H1 (cell line): ENCODE measurements at places on chromosomes 16 and 17.

GRCh38 chr17:66540131-66540781, 237.8 kb downstream of the PRKCA start:
- peak; percentile 59 for DNase-seq

DNA sequence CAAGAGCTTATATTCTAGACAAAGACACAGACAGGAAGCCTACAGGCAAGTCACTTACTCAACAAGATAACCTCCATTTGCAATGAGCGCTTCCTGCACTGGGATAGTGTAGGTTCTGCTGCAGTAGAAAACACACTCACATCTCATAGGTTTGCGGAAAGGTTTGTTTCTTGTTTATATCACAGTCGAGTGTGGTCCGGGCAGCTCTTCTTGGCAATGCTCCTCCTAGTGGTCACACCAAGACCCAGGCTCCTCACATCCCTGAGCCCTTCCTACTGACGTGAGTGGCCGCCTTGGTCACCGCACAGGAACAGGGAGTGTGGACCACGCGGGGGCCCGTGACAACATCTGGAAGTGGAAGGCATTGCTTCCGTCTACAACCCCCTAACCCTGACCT, 48.0 kb upstream of the RBFOX3 start:
- DNase-seq, result peak; percentile 64

DNA sequence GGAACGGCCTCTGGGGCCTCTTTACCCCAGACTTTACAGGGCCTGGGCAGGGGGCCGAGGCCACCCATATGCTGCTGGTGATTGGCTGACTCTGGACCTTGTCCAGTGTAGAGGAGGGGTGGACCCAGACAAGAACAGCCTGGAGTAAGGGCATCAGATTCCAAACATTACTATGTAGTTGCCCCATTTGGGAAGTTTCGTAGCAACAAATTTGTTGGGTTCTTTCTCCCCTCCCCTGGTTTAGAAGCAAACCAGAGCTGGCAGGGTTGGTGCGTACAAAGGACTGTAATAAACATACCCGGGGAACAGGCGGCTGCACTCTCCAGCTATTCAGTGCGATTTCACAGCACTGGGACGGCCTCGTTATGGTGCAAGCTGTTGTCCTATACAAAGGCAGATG, 145.5 kb downstream of the NTN1 start:
- DNase-seq, result no peak

- DNase-seq, result no peak
Measured at GRCh38 chr17:40346765-40347158, 17.8 kb downstream of the GJD3 start.

DNA sequence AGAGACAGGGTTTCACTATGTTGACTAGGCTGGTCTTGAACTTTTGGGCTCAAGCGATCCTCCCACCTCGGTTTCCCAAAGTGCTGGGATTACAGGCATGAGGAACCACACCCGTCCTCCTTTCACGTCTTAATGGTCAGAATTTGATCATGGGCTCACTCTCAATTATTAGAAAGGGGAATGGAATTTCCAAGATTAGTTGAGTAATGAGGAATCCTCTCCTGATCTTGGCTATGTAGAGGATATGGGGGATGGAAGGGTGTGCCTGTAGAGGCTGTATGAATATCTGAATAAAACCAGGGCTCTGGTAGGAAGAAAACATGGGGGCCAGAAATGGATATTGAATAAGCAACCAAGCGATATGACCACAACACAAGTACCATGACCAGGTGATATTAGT, 25.9 kb upstream of the SMURF2 start:
- no peak for DNase-seq

DNA sequence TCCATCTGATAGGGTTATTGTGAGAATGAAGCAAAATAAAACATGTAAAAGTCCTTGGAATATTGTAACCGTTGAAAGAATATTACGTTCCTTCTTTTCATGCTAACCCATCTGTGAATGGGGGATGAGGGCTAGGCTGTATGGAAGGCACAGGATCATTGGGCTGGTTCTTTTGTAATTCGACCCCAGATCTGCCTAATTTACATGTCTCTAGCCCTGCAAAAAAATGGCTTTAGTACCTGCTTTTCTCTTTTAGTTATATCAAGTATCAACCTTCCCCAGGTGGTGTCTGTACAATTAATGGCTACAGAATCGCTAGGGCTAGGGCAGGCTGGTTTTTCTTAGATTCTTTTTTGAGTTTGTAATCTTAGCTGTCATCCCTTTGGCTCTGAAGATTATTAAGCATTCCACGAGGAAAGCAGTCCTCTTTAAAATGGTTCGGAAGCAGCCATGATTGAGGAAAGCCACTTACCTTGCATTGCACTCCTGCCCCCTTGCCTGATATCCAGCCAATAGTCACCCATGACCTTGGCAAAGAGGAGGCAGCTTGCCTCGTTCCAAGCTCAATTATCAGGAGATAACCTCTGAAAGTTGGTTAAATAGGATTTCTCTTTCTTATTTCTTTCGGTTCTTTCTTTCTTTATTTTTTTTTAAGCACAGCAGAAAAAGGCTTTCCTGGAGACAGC, 153.9 kb upstream of the ZKSCAN2 start:
- no peak for DNase-seq

DNA sequence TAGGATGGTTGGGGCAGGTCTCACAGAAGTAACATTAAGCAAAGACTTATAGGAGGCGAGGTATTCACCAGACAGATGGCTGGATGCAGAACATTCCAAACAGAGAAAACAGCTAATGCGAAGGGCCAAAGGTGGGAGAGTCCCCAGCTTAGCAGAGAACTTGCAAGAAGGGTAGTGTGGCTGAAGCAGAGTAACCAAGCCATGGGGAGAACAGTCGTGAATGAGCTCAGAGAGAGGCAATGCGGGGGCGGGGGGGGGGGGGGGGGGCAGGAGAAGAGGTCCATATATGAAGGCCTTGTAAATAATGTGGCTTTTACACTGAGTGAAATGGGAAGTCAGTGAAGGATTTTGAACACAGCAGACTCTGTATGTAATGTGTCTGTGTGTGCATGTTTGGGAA, 81.3 kb downstream of the SMG6 start:
- no peak for DNase-seq

DNA sequence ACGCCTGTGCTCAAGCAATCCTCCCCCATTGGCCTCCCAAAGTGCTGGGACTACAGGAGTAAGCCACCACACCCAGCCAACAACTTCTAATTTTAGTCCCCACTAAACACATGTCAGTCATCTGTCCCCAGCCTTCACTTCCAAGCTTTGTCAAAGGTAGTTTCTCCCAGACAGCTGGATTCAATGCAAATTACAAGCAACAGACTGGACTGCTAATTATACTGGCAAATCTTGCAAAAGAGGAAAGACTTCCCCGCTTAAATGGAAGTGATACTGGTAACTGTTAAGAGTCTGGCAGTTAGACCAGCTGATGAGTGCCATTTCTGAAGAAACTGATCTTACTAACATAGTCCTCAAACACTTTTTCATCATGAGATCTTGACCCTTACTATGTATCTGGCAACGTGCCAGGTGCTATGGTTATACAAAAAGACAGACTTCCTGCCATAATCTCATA, 8.2 kb upstream of the GGA2 start:
- DNase-seq, result no peak

DNA sequence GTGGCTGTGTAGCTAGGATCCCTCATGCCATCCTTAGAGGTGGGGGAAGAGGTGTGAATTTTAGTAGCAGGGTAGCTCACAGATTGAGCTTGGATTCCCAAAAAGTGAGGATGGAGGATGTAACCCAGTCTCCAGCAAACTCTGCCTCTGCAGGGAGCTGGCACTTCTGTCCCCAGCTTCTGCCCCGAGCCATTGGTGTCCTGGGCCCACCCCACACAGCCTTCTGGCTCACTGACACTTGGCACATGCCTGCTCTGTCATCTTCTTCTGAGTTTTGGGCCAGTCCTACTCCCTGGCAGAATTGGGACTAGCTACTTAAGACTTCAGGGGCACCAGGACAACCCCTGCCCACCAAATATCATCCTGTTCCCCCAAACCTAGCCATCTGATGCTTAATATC, 2.3 kb downstream of the CACNG5 start:
- DNase-seq, result no peak

- DNase-seq, result no peak
Measured at GRCh38 chr16:13554005-13554404, 365.9 kb upstream of the ERCC4 start.

- DNase-seq, result no peak
Measured at GRCh38 chr16:27316038-27316680, 2.4 kb downstream of the IL4R start.

GRCh38 chr16:73565263-73565662, 517.3 kb upstream of the ZFHX3 start:
- no peak for DNase-seq

DNA sequence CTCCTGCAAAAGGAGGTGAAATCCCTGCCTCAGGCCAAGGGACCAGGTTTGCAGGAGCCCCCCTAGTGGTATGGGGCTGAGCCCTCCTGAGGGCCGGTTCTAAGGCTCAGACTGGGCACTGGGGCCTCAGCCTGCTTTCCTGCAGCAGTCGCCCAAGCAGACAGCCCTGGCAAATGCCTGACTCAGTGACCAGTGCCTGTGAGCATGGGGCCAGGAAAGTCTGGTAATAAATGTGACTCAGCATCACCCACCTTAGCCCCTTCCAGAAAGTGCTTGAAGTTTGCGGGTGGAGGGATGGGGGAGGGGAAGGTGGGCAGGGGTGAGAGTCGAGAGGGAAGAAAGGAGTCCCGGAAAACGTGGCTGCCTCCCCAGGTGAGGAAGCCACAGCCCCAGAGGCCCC, 2.1 kb downstream of the MC1R start:
- DNase-seq, result no peak

DNA sequence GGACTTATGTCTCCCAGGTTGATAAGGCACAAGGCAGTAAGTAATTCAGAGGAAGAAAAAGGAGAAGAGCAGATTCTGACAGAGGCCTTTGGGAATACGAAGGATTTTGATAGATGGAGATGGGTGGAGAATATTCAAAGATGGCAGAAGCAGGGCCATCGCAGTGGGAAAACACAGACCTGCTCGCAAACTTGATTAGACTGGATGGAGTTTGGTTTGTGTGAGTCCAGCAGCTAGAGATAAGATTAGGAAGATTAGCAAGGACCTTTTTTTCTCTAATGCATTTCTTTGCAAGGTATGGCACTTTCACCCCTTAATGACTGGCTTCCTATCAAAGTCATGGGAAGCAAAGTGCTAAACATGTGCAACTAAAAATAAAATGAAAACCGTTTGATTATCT, 196.7 kb downstream of the FTO start:
- no peak for DNase-seq

- DNase-seq, result no peak
Measured at GRCh38 chr16:84124257-84125073, 7.7 kb upstream of the MBTPS1 start.

DNA sequence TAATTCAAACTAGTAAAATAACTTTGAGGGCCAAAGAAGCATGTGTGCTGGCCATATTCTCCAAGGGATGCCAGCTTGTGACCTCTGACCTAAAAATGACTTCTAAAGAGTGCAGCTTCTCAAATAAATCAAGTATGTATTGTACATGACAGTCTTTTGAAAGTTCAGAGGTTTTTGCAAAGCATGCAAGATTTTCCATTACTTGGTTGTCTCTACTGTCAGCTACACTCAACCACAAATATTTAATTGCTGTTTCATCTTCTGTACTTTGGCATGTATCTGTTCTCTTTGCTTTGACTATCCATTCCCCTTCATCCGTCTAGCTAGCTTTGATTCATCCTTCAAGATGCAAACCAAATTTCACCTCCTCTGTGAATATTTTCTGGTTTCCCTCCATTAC, 121.9 kb upstream of the HS3ST2 start:
- DNase-seq, result no peak

DNA sequence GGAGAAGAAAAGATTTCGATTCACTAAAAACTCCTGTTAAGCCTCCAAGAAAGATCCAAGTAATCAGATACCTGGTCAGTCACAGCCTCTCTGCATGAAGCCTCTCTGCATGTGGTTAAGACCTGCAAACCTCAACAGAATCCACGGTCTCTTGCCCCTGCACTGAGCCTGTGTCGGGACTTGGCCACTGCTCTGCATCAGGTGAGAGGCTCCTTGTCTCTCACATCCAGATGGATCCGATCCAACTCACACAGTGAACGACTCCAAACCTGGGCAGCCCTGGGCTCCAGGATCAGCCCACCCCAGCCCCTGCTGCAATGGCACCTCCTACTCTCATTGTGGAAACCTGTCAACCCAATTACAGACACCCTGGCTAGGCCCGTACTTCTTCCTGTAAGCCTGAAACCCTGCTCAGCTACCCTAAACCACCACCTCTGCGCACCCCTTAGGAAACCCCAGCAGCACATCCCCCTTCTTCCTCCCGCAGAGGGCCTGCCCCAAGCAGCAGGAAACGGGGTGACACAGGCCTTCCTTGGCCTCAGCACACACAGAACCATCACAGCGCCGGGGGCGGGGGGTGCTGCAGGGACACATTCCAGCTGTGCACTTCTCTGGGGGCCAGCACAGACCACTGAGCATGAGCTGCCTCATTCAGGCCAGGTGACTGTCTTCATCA, 129.5 kb downstream of the ANKRD11 start:
- no peak for DNase-seq

DNA sequence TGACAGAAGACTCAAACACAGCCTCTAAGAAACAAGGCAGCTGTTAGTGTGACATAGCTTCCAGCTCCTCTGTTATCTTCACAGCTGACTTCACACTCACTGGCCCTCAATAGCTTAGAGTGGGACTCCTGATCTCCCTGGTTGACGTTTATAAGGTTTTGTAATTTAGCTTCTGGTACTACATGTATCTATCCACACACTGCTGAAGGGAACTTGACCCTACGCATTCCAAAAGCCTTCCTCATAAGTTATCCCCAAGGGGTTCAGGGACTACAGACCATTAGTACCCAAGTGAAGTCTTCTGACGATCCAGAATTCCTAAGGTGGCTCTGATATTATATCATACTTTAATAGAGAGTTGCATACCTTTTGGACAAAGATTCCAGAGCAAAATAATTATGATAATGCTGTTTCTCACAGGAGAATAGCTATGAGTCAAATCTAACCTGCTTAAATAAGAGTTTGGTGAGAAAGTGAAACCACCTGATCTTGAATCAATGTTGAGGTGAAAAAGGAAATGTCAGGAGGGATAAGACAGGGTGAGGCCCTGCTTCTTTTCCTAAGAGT, 14.5 kb downstream of the ACACA start:
- no peak for DNase-seq

DNA sequence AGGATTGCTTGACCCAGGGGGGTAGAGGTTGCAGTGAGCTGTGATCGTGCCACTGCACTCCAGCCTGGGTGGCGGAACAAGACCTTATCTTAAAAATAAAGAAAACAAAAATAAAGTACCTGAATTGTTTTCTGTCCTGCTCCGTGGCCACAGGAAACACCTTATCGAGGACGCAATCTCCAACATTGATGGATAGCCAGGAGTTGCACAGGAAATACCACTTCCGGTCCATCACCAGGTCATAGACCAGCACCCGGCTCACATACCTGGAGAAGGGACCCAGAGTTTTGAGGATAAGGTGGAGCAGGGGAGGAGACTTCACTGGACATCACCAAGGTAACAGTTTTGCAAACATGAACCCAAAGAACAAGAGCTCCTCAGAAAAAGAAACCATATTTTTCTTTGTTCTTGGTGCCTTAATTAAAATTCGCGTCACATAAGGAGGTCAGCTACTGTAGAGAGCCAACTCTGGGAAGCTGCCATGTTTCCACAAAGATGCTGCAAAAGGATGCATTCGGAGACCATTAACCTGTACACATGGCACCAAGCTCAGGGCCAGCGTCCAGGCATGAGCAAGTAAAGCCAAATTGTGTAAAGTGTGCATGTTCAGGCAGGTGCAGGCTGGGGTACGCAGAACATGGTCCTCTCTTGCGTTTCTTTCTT, 55.6 kb upstream of the GCSH start:
- DNase-seq, result no peak
